ENCODE measurements at places on chromosomes 12 and 14.

DNA sequence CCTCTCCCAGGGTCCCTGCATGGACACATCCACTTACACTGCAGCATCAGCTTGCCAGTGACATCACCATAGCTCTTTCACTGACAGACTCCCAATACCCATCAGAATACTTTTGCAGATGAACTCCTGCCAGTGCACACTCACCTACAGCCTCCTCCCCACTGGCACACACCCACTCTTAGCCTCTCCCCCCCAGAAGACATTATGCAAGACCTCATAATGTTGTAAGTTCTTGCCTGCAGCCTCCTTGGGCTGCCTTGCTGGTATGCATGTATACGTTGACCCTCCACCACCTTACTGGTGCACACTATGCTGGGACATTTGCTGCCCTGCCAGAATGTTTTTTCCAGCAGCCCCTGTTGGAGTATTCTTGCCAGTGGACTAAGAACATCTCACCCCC is 324.2 kb downstream of the AEBP2 start:
- no peak for DNase-seq

- DNase-seq, result no peak
Measured at GRCh38 chr12:4015225-4016091, 142.3 kb upstream of the PARP11 start.

DNA sequence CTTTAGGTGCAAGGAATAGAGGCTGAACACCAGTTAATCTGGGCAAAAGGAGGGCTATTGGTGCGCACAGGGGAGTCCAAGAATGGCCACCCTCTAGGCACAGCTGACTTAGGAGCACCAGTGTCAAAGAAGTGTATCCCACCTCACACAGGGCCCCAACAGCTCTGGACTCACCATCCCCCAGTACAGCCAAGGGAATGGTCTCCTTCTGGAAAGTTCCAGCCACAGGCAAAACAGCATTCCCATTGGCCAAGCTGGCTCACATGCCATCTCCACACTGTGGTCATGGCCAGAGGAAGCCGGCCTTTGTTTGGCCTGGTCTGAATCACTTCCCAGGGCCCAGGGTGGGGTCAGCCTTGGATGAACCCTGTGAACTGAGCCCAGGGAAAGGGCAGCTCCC is 120.1 kb downstream of the DICER1 start:
- no peak for DNase-seq

DNA sequence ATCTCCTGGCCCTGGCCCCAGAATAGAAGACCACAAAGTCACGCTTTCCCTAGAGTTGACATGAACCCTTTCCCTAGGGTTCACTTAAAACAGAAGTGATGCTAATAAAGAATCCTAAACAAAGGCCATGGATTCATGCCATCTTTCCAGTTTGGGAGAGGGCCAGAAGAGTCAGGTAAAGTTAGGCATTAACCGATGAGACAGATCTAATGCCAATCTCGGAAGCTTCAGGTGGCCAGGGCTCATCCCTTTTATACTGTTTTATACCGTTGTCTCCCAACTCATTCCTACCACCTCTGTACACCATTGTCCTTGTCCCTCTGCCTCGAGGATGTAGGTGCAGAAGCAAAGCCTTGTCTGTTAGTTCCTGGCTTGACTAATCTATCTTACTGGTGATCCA is 22.8 kb upstream of the ACTR10 start:
- no peak for DNase-seq

GRCh38 chr14:88194531-88194930 is 128.5 kb downstream of the KCNK10 start:
- no peak for DNase-seq

GRCh38 chr14:101893759-101894158 is 70.6 kb upstream of the DYNC1H1 start:
- DNase-seq, result no peak

- no peak for DNase-seq
Measured at GRCh38 chr12:45727980-45728629, 1.4 kb upstream of the ARID2 start.

DNA sequence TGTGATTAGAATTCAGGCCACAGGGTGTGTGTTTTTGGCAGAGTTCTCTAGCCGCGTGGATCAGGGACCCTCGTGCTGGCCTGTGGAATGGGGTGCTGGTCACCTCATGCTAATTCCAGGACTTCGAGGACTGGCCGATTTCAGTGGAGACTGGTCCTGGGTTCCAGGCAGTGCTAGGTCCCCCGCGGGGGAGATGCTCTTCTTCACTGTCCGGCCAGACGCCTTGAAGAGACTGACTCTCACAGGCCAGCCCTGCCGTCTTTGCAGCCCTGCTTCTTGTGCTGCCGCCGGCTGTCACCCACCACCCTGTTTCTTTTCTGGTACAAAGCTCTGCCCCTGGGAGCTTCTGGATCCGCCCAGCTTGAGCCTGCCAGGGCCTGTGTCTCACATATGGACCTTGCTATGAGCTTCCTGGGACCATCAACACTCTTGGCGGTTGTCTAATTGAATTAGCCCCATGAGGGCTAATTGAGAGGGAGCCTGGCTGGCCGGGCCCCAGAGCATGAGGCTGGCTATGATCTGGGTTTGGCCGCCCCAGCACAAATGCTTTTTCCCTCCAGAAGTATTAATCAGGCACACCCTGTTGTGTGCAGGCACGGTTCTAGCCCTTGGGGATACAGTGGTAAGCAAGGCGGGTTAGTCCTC is 8.2 kb downstream of the MLXIP start:
- no peak for DNase-seq

GRCh38 chr12:57461276-57461916 is 1.8 kb downstream of the GLI1 start:
- DNase-seq, result no peak

DNA sequence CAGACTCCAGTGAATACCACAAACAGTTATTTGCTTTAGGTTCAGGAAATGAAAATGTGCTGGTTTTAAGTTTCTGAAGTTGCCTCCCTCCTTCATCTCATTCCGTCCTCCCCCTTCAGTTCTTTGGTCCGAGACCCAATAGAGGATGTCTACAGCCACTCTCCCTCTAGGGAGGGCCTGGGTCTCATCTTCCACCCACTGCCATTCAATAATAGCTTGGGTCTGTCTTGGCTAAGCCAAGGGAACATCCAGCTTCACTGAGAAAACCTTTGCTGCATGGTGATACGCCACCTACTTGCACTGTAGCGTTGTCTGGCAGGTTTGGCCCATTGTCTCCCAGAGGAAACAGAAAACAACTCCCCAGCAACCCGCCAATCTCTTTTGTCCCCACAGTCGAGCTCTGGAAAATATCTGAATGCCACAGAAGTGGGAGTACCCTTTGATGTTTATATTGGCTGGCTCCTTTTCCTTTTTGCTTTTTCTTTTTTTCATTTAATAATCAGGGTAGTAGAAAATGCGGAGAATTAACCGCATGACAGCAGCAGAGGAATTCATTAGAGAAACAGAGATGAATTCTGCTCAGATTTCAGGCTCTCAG is 380.1 kb downstream of the RAD51B start:
- DNase-seq, result no peak

DNA sequence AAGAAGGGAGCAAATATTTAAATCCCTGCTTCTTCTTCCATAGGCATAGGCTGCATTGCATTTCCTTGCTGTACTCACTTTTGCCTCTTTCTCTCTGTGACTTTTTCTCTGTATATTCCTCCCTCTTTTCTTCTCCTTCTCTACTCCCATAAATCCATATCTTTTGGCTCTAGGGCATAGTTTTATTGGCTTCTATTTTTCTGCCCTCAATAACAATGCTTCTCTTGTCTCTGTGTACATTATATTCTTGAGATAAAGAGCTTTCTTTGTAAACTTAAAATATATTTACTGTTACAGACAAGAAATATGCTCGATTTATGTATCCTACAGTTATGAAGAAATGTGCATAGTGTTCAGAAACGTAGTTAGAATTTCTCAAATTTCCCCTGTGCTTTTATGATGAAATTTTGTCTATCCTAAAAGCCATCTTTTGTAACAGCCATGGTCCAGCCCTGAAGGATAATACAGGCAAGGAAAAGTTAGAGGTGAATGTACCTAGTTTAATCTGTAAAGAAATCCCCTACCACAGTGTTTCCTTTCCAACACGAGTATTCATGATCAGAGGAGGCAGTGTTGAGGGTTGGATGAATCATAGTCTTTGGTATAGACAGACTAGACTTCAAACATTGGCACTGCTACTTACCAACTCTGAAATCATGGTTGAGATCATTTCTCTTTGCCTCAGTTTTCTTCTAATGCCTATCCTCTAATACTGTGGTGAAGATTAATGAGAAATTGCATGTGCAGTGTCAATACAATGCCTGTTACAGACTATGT is 173.3 kb upstream of the FAR2 start:
- no peak for DNase-seq

DNA sequence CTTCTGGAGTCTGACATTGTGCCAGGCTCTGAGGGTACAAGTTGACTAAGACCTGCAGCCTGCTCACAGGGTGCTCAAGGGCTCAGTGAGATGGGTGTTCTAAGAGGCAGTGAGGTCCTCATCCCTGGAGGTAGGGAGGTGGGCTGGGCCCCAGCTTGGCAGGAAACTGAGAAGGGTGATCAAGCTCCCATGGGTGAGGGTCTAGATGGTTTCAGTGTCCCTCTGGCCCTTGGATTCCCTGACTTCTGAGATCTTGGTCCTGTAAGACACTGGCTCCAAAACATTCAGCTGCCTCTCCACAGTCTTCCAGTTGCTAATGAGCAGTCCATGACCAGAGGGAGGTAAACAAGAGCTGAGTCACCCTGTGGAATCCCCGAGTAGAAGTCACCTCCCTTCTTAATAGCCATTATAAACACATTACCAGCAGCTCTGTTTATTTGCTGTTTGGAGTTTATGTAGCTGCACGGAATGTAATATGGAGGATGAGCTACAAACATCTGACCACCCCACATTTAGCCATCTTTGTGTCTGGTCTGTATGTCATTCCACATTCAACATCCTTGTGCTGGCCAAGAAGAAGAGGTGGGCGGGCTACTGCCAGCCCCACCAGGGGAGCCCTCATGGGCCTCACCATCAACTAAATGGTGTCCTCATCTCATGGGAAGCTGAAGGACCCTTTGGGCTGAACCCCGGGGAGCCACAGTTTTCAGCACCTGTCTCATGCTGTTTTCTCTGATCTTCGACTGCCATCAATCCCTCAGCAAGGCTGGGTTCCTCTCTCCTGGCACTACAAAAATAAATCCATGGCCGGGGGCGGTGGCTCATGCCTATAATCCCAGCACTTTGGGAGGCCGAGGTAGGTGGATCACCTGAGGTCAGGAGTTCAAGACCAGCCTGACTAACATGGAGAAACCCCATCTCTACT is 37.2 kb upstream of the BDKRB2 start:
- DNase-seq, result no peak

- no peak for DNase-seq
Measured at GRCh38 chr14:24943024-24943423, 106.9 kb downstream of the STXBP6 start.

DNA sequence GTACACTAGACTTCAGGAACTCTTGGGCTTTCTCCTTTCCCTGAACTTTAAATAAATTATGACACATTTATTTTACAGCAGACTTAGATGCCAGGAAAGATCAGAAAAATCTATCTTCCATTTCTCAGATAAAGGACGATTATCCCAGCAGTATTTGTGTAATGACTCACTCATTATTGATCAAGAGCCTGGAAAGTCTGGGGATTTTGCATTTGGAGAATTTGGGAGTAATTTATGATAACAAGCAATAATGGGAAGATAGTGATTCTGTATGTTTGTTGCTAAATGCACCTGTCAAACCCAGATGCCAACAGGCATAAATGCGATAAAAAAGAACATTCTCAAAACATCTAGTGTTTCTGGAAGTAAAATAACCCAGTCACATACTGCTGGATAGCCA is 480.2 kb upstream of the ATP2B1 start:
- no peak for DNase-seq

GRCh38 chr12:111581434-111582132 is 17.5 kb downstream of the ATXN2 start:
- DNase-seq, result no peak

Measured in stimulated activated CD8-positive, alpha-beta memory T cell treated with anti-CD3 and anti-CD28 coated beads, Interleukin-7, amount 100 ng/mL, for 1 hour (primary cell).